Body of pancreas (tissue), 4 donors: ENCODE measurements at places on chromosomes 12 and 14. TPM values are rescaled to one million over a fixed set of nuclear protein-coding genes. Genes with fewer than 3 reads are reported as not detected.
A peak's percentile ranks its signal among the peaks of the same experiment; 100 is the strongest.

GRCh38 chr14:99937475-99938244 lies 127.6 kb upstream of the EVL start:
- DNase-seq = no peak
- no peaks in the 10 kb centered on the region for H3K27me3 ChIP-seq
- H3K27ac ChIP-seq = no peak overlapping the region
- no peak overlapping the region for H3K4me3 ChIP-seq

GRCh38 chr12:30816742-30817465 lies 62.2 kb upstream of the CAPRIN2 start:
- no peak overlapping the region for H3K27ac ChIP-seq
- DNase-seq = no peak
- no peaks in the 10 kb centered on the region for H3K27me3 ChIP-seq
- H3K4me3 ChIP-seq = no peak overlapping the region
- H3K4me1 ChIP-seq = peaks cover 5% of the 10 kb centered on the region
- H3K36me3 ChIP-seq = no peaks in the 10 kb centered on the region

DNA sequence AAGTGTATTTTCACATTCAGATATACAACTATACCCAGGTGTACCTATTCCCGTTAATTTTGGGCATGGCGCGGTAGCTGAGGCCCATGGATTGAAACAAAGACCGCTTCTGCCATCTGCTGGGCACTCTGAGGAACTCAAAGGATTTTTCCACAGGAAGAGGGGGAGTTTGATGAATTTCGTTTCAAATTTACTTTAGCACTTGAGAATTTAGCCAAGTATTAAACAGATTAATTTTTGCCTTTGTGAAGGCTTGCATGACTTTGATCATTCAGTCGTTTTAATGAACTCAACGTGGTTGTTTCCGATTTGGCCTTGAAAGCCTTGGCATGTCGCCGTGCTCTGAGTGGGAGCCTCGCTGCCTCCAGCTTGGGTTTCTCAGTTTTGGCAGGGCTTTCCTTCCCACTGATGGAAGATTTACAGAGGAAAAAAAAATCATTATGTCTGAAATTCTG lies 153.2 kb upstream of the DDHD1 start:
- DNase-seq = peak; percentile 63
- no peak overlapping the region for H3K27ac ChIP-seq
- no peak overlapping the region for H3K4me3 ChIP-seq
- H3K27me3 ChIP-seq = no peaks in the 10 kb centered on the region
- no peaks in the 10 kb centered on the region for H3K4me1 ChIP-seq
- no peaks in the 10 kb centered on the region for H3K36me3 ChIP-seq

DNA sequence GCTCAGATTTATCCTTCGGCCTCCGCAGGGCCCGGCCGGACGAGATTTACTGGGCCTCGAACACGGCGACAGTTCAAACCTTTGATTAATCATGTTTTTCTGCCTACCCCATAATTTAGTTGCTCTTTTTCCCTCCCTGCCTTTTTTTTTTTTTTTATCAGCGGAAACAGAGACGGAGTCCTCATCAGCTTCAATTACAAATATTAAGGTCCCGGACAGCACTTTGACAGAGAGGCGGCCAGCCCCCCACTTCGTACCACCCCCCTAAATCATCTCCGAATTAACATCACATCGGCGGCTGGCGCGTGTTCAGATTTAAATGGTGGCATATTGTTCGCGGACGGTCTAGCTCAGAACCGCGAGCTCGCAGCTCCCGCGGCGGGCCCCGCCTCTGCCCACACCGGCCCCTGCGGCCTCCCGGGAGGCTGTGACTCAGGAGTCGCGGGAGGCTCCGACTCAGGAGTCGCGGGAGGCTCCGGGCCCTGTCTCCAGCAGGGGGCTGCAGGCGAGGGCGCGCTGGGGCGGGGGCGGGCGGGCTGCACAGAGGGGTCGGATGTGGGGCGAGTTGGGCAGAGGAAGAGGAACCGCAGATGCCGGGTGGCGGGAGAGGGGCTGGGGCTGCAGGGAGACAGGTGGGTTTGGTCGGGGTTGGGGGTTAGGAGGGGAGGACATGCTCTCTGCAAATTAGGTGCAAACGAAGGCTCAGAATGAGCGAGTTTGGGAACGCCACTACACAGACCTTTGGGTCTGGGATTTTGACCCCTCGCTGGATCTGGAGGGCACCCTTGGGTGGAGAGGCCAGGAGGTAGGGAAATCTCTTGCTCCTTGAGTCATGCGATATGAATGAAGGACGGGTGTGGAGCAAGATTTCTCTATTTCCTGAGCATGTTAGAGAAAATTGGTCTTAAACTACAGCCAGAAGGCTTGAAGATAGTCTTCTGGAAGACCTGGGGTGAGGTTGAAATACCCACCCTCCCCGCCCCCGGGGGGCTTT lies 19.6 kb upstream of the ATP5MC2 start:
- peaks cover 31% of the 10 kb centered on the region for H3K27me3 ChIP-seq
- no peak overlapping the region for H3K27ac ChIP-seq
- H3K36me3 ChIP-seq = no peaks in the 10 kb centered on the region
- no peak overlapping the region for H3K4me3 ChIP-seq

OR4M1 gene
- not detected for total RNA-seq

C3AR1 gene
- total RNA-seq = 0.66 TPM

CACNA1C gene
- total RNA-seq = 2.3 TPM

RNF212B gene
- total RNA-seq = not detected

KRT1 gene
- total RNA-seq = not detected

KRT73 gene
- 1.3 TPM for total RNA-seq
